RCC 7860 (cell line): ENCODE measurements at places on chromosomes 7 and 10.

GRCh38 chr10:7896297-7896696 is 78.0 kb downstream of the TAF3 start:
- no peak for DNase-seq

- no peak for DNase-seq
These were observed 396.2 kb downstream of the TYW1 start for GRCh38 chr7:67392596-67393438.

GRCh38 chr7:2968616-2969397 is 74.9 kb downstream of the CARD11 start:
- DNase-seq: no peak

- DNase-seq: no peak
These were observed 128.4 kb upstream of the SMIM30 start for GRCh38 chr7:113246738-113247137.

GRCh38 chr7:151439855-151440798 is at the start of gene CRYGN:
TSS of gene CRYGN (minus strand) at chr7:151440141. CDS start at chr7:151439917, 224 bp downstream.
- no peak for DNase-seq

GRCh38 chr7:93751421-93751820 is 139.1 kb downstream of the TFPI2 start:
- DNase-seq: no peak

GRCh38 chr7:35482231-35482630 is 212.7 kb downstream of the HERPUD2 start:
- DNase-seq: no peak

- DNase-seq: peak; percentile 81
These were observed 33.7 kb downstream of the DDC start for GRCh38 chr7:50531401-50531911.

GRCh38 chr7:26153241-26153822 is 1.3 kb downstream of the NFE2L3 start:
- no peak for DNase-seq

DNA sequence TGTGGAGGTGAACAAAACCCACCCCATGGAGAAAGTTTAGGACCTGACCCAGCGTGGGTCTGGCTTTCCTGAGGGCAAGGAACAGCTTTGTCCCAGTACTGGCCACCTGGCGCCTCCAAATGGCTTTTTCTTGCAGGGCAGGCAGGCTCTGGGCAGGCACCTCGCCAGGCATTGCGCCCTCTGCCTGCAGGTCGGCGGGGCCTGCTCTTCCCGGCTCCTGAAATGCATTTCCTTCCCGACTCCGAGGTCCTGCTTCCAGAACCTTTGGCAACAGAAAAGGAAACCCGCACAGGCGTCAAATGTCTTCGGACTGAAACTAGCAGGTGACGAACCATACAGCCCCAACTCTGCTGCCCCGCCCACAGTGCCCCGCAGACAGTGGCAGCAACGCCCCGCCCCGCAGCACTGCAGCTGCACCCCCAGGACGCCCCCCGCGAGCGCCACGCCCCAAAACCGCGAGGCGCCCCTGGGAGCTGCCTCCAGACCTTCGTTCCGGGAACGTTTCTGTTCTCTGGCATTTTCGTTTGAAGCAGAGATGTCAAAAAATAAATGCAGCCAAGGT is 65.5 kb downstream of the C10orf143 start:
- no peak for DNase-seq

- DNase-seq: no peak
These were observed 51.0 kb downstream of the BAMBI start for GRCh38 chr10:28728366-28728765.

GRCh38 chr10:42428534-42428933 is 209.8 kb downstream of the ZNF33B start:
- DNase-seq: no peak

GRCh38 chr10:35712486-35712885 is 70.4 kb upstream of the FZD8 start:
- no peak for DNase-seq

- DNase-seq: no peak
These were observed 32.9 kb downstream of the HTRA1 start for GRCh38 chr10:122494173-122494820.

DNA sequence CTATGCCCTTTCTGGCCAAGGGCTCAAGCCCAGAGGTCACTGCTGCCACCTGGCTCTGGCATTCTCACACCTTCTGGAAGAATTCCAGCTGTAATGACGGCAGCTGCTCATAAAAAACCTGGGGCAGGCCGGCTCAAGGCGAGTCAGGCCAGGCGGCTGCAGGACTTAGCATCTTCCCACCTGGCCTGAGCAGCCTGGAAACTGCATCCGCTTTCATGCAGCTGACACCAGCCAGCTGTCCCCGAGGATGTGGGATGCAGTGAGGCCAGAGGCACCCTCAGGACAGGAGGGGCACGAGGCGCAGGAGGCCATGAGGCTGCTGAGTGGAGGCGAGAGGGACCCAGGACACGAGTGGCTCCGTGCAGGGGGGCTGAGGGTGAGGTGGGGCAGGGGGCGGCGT is 47.5 kb upstream of the ADGRA1 start:
- DNase-seq: no peak

DNA sequence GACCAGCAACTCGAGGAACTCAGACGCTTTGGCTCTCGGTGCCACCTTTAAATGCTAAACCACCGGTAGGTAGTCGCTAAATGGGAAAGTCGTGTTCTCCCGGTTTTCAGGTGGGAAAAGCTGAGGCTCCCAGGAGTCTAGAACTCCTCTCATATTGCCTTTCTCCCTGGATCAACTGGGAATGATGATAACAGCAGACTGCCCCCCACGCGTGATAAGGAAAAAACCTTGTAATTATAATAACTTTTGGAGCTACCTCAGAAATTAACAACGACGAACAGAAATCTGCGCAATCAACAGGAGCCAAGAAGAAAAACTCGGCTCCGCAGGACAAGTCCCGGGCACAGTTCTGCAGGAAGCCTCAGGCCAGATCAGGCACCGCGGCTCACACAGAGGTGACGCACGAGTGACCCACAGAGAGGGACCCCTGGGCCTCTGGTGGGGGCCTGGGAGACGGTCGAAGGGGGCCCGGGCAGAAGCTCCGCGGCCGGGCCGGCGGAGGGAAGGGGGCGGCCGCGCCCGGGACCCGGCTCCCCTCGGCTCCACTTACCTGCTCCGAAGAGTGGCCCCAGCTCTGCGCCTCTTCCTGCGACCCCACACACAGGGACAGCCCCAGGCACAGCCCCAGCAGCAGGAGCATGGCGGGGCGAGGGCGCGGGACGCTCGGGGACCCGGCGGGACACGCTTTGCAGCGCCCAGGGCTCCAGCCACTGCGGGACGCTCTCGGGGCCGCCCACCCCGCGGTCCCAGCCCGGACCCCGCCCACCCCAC is at the start of gene ITIH5:
TSS of gene ITIH5 (minus strand) at position 714 of the 771 bp plus-strand sequence. CDS start at position 640, 74 bp downstream.
- no peak for DNase-seq

- DNase-seq: no peak
These were observed 16.7 kb upstream of the HMX3 start for GRCh38 chr10:123119081-123119480.

DNA sequence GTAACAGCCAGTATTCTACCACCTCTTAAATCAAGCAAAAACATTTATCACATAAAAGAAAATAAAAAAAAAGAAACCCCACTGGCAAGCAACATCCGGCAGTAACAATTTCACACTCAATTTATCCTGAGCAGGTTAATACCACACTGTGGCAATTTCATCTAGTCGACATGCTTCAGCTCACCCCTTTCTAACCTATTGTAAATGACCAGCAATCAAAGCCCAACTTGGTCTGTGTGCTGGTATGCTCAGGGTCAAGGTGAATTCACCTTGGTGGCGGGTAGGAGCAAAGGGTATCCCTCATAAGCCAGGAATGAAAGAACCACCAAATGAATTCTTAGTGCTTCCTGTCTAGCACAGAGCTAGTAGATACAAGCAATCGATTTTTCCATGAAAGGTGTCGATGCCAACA is 109.1 kb upstream of the AFAP1L2 start:
- no peak for DNase-seq

GRCh38 chr7:91771394-91771793 is 109.1 kb downstream of the MTERF1 start:
- DNase-seq: no peak

DNA sequence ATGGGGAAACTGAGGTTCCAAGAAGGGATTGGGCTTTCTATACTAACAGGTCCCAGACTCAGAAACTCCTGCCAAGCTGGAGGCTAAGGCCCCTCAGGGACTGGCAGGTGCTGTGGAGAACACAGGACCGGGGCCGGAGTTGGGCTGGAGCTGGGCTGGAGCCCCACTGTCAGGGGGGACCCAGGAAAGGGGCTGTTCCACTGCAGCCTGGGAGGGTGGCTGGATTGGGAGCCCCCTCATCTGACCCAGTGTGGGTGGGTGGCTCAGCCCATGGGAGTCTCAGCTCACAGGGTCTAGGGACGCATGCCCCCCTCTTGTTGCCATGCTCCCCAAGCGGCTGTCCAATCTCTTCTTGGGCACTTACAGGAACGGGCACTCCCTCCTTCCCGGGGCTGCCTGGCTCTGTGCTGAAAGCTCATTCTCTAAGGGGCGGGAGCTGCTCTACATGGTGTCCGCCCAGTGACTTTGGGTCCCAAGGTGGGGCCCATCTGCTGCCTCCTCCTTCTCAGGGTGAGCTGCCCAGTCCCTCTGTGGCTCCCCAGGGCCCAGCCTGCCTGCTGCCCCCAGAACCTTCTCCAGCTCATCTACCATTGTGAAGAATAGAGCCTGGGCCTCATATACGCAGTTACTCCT is 126.5 kb downstream of the MYL10 start:
- DNase-seq: no peak

DNA sequence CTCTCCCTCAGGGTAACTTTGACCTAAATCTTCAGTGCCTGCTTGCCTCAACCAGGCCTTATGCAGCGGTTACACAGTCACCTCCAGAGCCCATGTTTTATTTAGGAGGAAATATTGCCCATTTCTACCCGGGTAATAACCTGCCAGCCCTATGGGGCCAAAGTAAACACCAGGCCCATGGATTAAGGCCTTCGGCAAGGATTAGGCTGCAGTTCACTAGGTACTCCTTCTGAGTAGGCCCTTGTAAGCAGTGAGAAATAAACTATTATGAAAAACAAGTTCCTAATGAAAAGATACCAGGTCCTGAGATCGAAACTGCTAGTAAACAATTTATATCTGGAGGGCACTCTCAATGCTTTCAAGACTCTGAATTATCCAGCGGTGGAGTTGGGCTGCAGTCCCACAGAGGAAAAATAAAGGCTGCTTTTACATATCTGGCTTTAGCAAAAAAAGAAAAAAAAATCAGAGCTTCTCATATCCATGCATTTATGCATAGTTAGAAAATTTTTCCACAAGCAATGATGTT is 3.7 kb upstream of the HOXA10 start:
- DNase-seq: no peak

DNA sequence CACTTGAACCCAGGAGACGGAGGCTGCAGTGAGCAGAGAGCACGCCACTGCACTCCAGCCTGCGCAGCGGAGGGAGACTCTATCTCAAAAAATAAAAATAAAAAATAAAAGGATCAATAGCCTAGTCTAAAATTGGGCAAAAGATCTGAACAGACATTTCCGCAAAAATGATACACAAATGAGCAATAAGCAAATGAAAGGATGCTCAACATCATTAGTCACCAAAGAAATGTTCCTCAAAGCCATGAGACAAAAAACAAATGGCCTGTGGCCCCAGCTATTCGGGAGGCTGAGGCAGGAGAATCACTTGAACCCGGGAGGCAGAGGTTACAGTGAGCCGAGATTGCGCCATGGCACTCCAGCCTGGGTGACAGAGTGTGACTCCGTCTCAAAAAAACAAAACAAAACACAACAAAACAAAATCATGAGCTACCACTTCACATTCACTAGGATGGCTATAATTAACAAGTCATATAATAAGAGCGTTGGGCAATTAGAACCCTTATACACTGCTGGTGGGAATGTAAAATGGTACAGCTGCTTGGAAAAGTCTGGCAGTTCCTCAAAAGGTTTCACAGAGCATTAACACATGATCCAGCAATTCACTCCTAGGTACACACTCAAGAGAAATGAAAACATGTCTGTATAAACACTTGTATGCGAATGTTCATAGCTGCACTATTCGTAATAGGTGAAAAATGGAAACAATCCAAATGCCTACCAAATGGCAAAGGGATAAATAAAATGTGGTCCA is 3.1 kb downstream of the DAGLB start:
- no peak for DNase-seq

GRCh38 chr10:67875340-67876238 is 8.9 kb upstream of the SIRT1 start:
- DNase-seq: no peak

DNA sequence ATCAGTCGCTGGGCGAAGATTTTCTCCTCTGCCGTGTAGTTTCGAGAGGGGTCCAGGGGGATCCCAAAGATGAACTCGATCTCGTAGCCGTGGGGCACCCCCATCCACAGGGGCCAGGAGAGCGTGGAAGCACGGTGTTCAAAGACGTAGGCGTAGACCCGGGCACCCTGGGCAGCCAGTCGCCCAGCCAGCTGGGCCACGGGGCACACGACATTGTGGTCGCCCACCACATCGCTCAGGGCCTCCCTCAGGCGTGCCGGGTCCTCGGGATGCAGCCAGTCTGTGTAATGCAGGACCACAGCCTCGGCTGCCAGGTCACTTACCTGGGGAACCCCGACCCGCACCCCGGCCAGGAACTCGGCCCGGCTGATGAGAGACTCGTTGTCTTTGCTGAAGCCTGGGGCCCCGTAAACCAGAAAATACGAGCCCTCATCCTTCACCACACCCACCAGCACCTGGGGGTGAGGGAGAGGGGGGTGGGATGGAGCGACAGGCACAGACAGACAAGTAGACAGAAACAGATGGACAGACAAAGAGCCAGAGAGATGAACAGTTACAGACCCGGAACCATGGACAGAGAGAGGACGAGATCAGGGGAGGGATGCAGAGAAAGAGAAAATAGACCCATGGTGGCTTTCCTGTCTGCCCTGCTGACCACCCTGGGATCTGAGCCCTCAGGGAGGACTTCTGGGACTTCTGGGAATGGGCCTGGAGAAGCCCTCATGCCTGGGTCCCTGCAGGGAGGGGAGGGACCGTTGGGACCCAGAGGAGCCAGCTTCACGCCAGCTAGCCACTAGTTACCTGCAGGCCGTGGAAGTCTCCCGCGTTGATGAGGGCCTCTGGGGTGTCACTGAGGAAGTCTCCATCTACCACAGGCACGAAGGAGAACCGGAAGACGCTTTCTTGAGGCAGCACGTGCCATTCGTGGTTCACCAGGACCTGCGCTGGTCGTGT is 3.0 kb downstream of the ACHE start:
- no peak for DNase-seq

- no peak for DNase-seq
These were observed 258.0 kb upstream of the SEMA3A start for GRCh38 chr7:84452618-84453017.

- DNase-seq: no peak
These were observed 298.5 kb upstream of the FOXK1 start for GRCh38 chr7:4383584-4383983.

- DNase-seq: no peak
These were observed 35.3 kb downstream of the DIP2C start for GRCh38 chr10:653991-654646.
